ENCODE measurements at places on chromosomes 1 and 21. TPM values are rescaled to one million over a fixed set of nuclear protein-coding genes. Genes with fewer than 3 reads are reported as not detected.

GRCh38 chr1:55286856-55287602 is 71.9 kb upstream of the USP24 start:
- H3K36me3 ChIP-seq, result no peaks in the 10 kb centered on the region
- no peak overlapping the region for H3K27ac ChIP-seq

- H3K36me3 ChIP-seq, result no peaks in the 10 kb centered on the region
- no peak overlapping the region for H3K27ac ChIP-seq
- no peaks in the 10 kb centered on the region for H3K27me3 ChIP-seq
- DNase-seq, result no peak
- no peaks in the 10 kb centered on the region for H3K4me1 ChIP-seq
These were observed 240.5 kb downstream of the RPS6KC1 start for GRCh38 chr1:213291526-213291925.

- H3K27ac ChIP-seq, result no peak overlapping the region
- H3K4me3 ChIP-seq, result no peak overlapping the region
- H3K27me3 ChIP-seq, result peaks cover 25% of the 10 kb centered on the region
- H3K4me1 ChIP-seq, result no peaks in the 10 kb centered on the region
These were observed 276.3 kb upstream of the GREM2 start for GRCh38 chr1:240888039-240888786.

DNA sequence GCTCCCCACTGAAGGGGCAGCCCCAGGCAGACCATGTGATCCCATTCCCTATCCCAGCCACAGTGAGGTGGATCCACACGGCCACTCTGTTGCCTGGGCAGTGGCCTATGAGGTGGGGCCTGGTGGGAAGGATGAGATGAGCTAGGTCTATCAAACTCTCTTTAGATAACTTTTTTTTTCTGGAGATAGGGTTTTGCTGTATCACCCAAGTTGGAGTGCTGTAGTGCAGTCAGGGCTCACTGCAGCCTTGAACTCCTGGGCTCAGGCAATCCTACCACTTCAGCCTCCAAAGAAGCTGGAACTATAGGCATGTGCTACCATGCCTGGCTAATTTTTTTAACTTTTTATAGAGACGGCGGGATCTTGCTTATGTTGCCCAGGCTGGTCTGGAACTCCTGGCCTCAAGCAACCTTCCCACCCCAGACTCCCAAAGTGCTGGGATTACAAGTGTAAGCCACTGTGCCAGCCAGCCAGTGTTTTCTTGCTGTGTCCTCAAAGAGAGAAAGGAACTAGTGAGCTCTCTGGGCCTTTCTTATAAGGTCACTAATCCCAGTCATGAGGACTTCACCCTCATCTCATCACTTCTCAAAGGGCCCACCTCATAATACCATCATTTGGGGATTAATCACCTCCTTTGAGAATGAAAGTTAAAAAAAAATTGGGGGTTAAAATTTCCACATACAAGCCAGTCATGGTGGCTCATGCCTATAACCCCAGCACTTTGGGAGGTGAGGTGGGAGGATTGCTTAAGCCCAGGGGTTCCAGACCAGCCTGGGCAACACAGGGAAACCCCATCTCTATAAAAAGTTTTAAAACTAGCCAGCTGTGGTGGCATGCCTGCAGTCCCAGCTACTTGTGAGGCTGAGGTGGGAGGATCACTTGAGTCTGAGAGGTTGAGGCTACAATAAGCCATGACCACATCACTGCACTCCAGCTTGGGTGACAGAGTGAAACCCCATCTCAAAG is 36.6 kb downstream of the H3-3A start:
- H3K4me3 ChIP-seq, result no peak overlapping the region
- peaks cover 38% of the 10 kb centered on the region for H3K4me1 ChIP-seq
- no peaks in the 10 kb centered on the region for H3K27me3 ChIP-seq
- peak overlapping the region; percentile 55 for H3K27ac ChIP-seq
- no peaks in the 10 kb centered on the region for H3K36me3 ChIP-seq

Gene FAM110D
- total RNA-seq, result not detected

GRCh38 chr1:98939471-98939870 is 65.2 kb downstream of the PLPPR5 start:
- no peak overlapping the region for H3K27ac ChIP-seq
- H3K36me3 ChIP-seq, result no peaks in the 10 kb centered on the region
- no peaks in the 10 kb centered on the region for H3K27me3 ChIP-seq
- H3K4me3 ChIP-seq, result no peak overlapping the region

GRCh38 chr1:172219966-172220365 is 200.5 kb upstream of the C1orf105 start:
- no peak overlapping the region for H3K4me3 ChIP-seq
- no peak for DNase-seq
- H3K27ac ChIP-seq, result no peak overlapping the region

Gene LAMC2
- 127 TPM for total RNA-seq

Gene MIER1
- 11.8 TPM for total RNA-seq

Gene RAB42
- 4.7 TPM for total RNA-seq

DNA sequence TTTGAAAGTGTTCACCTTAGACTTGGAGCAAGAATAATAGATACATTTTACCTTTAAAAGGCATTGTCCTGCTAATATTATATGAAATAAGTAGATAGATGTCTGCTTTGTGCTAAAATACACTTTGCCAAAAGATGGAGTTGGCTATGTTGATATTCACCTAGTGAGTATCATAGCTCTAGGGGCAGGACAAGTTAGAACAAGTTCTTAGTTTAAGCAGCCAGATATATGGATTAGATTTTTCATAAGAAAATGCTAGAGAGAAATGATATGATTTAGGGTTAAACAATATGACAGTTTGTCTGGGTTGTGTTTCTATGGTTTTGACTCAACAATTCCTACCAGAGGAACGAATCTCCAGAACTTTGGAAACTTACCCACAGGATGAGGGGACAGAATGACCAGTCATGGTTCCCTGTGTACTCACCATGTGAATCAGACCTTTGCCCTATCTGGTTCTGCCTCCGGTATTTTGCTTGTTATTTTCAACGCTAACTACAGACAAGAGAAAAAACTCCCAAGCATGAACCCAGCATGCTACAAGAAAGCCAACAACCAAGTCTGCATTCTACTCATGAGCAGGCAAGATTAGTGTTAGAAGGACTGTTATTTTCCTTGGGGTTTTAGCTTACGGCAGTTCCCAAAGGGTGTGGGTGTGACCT is 1.7 kb downstream of the F5 start:
- no peak overlapping the region for H3K4me3 ChIP-seq
- peaks cover 29% of the 10 kb centered on the region for H3K27me3 ChIP-seq
- peak; percentile 14 for DNase-seq
- H3K27ac ChIP-seq, result no peak overlapping the region
- H3K36me3 ChIP-seq, result no peaks in the 10 kb centered on the region

GRCh38 chr1:180672105-180672504 is 40.3 kb downstream of the XPR1 start:
- H3K4me3 ChIP-seq, result no peak overlapping the region
- no peak overlapping the region for H3K27ac ChIP-seq
- peak; percentile 5 for DNase-seq
- H3K36me3 ChIP-seq, result no peaks in the 10 kb centered on the region
- H3K4me1 ChIP-seq, result peaks cover 12% of the 10 kb centered on the region
- H3K27me3 ChIP-seq, result no peaks in the 10 kb centered on the region

Gene NUDT17
- 2.4 TPM for total RNA-seq

GRCh38 chr1:24707687-24708086 is 37.6 kb upstream of the CLIC4 start:
- H3K36me3 ChIP-seq, result no peaks in the 10 kb centered on the region
- no peak overlapping the region for H3K4me3 ChIP-seq
- H3K27ac ChIP-seq, result no peak overlapping the region
- peaks cover 31% of the 10 kb centered on the region for H3K4me1 ChIP-seq

- no peak for DNase-seq
- peaks cover 46% of the 10 kb centered on the region for H3K4me1 ChIP-seq
- no peak overlapping the region for H3K27ac ChIP-seq
- no peaks in the 10 kb centered on the region for H3K36me3 ChIP-seq
These were observed 54.6 kb upstream of the ECE1 start for GRCh38 chr1:21344750-21345443.

Gene LCE1E
- not detected for total RNA-seq

- no peak overlapping the region for H3K4me3 ChIP-seq
- peaks cover 4% of the 10 kb centered on the region for H3K4me1 ChIP-seq
- H3K27me3 ChIP-seq, result no peaks in the 10 kb centered on the region
- DNase-seq, result no peak
These were observed 139.3 kb upstream of the HMCN1 start for GRCh38 chr1:185594786-185595410.

GRCh38 chr1:111980686-111981085 is 8.8 kb downstream of the KCND3 start:
- no peak overlapping the region for H3K27ac ChIP-seq
- no peak overlapping the region for H3K4me3 ChIP-seq
- H3K36me3 ChIP-seq, result no peaks in the 10 kb centered on the region
- peaks cover 12% of the 10 kb centered on the region for H3K4me1 ChIP-seq

- H3K4me3 ChIP-seq, result no peak overlapping the region
- DNase-seq, result no peak
- no peaks in the 10 kb centered on the region for H3K27me3 ChIP-seq
These were observed 51.9 kb downstream of the KIAA1614 start for GRCh38 chr1:180964595-180964994.

DNA sequence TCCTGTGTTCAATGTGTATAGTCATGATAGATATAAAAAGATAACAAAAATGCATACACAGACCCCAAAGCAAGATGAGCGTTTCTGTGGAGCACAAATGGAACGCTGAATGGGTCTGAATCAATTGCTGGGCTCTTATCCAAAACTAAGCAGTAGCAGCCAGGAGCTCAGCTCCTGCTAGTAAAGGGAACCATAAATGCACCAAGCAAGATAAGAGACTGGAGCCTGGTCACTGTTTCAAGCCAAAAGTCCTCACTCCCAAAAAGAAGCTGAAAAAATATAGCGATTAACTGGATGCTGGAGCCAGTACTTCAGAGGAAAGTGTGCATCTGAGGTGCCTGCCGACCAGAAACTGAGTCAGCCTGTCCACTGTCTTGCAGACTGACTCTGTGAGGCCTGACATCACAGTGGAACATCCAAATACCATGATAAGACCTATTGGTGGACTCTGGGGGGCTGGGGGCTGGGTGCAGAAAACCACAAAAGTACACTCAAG is 68.9 kb downstream of the LRRC8C start:
- no peak overlapping the region for H3K4me3 ChIP-seq
- H3K27ac ChIP-seq, result no peak overlapping the region
- no peaks in the 10 kb centered on the region for H3K36me3 ChIP-seq
- no peak for DNase-seq
- H3K27me3 ChIP-seq, result no peaks in the 10 kb centered on the region

DNA sequence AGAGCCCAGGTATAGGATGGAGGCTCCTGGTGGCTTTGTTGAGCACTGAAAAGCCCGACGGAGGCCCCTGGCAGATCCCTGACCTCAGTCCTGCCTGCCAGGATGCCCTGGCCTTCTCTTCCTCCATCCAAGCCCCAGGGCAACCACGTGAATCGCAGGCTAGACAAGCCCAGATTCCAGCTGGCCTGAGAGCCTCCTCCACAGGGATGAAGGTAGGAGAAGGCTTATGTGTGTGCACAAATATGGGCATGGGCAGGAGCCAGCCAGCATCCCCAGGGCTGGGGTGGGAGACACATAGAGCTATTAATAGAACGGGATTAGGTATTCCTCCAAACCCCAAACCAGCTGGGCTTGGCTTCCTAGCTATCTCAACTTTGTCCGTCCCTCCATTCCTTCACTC is 4.0 kb upstream of the EXTL1 start:
- H3K36me3 ChIP-seq, result no peaks in the 10 kb centered on the region
- no peak overlapping the region for H3K27ac ChIP-seq
- H3K4me1 ChIP-seq, result no peaks in the 10 kb centered on the region
- no peak overlapping the region for H3K4me3 ChIP-seq

Gene SPATA1
- total RNA-seq, result 2.9 TPM

Gene C1QB
- total RNA-seq, result not detected

Gene OR2T35
- total RNA-seq, result not detected

DNA sequence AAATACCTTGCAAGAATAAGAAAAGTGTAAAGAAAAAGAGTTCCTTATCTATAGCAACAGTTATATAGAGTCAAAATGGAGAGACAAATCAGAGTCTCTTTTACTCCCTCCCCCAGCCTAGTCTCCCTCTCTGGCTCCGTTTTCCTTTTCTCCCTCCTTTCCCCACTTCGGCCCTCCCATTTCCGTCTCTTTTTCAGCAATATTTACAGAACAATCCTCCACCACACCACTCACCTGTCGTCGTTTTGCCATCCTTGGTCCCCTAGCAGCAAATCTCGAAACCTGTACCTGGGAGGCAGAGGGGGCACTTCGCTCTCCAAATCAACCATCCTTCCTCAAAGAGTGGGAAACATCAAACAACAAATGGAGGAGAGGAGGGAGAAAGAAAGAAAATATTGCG is 259 bp downstream of the KCNT2 start:
- H3K4me3 ChIP-seq, result peak overlapping the region; percentile 67
- H3K4me1 ChIP-seq, result no peaks in the 10 kb centered on the region
- H3K27me3 ChIP-seq, result no peaks in the 10 kb centered on the region
- no peaks in the 10 kb centered on the region for H3K36me3 ChIP-seq

Gene SLC25A34
- 2.6 TPM for total RNA-seq

Gene AGT
- not detected for total RNA-seq

GRCh38 chr1:229004066-229004833 is 266.7 kb upstream of the RAB4A start:
- H3K4me1 ChIP-seq, result no peaks in the 10 kb centered on the region
- no peak overlapping the region for H3K27ac ChIP-seq
- no peak for DNase-seq
- H3K4me3 ChIP-seq, result no peak overlapping the region

Gene GSTM4
- total RNA-seq, result 24.0 TPM

Gene NRAS
- 15.1 TPM for total RNA-seq

- H3K27me3 ChIP-seq, result no peaks in the 10 kb centered on the region
- DNase-seq, result no peak
These were observed 9.8 kb downstream of the SLC9A1 start for GRCh38 chr1:27144920-27145661.

- H3K27me3 ChIP-seq, result no peaks in the 10 kb centered on the region
- no peak for DNase-seq
- H3K4me3 ChIP-seq, result no peak overlapping the region
- H3K36me3 ChIP-seq, result no peaks in the 10 kb centered on the region
These were observed 59.7 kb downstream of the ROR1 start for GRCh38 chr1:63833363-63834119.

Gene OR2AK2
- not detected for total RNA-seq

DNA sequence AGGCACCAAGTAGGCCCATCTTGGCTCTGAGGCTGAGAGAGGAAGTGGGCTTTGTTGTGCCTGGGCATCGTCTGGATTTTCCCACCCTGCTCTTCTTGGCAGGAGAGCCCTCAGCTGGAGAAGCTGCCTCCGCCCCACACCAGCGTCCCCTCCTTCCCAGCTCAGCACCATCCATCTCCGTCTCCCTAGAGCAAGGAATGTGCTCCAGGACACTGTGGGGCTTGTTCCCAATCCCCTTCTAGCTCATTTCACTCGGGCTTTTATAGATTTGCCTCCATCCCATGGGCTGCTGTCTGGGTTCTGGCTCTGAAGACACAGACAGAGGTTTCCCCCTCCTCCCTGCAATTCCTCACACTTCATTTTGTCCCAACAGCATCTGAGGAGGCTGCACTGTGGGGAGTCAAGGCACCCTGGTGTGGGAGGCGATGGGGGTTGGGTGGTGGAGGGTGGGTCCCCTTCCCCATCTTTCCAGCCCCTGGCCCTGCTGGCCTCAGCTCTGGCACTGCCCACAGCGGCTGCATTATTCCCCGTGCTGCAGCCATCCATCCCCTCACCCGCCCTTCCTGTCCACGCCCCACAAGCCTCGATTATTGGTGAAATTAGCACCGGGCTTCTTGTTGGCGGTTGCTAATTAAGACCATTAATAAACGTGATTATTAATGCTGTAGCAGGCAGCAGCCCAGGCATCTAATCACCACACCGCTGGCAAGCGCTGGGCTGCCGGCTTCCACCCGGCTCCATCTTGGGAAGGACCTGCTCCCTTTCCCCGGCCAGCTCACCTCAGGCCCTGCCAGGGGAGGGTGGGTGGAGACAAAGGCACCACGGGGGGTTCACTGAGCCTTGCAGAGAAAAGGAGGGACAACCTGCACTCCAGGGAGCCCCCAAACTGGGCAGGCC is 21.7 kb downstream of the RHBG start:
- no peak overlapping the region for H3K27ac ChIP-seq
- no peak overlapping the region for H3K4me3 ChIP-seq
- DNase-seq, result no peak
- H3K36me3 ChIP-seq, result no peaks in the 10 kb centered on the region
